ENCODE measurements at places on chromosomes 5 and 9. TPM values are rescaled to one million over a fixed set of nuclear protein-coding genes. Genes with fewer than 3 reads are reported as not detected.

DNA sequence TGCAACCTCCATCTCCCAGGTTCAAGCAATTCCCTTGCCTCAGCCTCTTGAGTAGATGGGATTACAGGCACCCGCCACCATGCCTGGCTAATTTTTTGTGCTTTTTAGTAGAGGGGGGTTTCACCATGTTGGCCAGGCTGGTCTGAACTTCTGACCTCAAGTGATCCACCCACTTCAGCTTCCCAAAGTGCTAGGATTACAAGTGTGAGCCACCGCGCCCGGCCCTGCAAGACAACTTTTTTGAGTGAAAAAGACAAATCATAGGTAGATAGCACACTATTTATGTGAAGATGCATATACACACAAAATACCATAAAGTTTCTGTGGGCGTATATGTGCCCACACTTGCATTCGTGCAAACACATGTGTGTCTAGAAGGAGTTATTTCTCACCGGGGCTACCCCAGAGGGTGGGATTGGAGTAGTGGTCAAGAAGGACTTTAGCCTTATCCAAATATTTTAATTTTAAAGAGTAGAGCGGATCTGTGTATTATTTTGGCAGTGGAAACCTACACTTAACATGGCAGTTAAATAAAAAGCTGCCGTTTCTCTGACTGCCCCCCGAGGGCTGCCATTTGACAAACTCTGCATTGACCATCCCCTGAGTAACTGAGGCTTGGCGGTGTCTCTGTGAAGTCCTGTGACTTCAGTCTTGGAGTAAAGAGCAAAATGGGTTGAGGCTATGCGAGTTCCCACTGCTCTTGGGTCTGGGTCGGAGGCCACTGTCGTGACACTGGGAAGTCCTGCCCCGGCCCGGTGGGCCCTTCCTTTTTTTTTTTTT is 93.4 kb upstream of the PTCH1 start:
- no peak overlapping the region for H3K4me3 ChIP-seq
- no peaks in the 10 kb centered on the region for H3K36me3 ChIP-seq
- no peak overlapping the region for H3K27ac ChIP-seq

DNA sequence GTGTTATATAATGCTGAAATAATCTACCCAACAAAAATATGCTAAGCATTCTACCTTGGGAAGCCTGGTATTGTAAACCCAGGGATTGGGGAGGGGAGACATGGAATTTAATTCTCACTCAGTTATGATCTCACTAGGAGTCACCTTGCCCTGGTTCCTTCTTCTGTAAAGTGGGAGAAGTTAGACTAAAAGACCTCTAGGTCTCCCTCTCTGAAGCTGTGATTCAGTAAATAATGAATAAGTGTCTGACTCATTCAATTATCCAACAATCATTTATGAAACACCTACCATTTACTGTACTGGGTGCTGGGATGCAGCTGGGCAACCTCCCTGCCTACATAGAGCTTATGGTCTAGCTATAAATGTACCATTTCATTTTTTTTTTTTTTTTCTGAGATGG is 20.2 kb upstream of the SPARC start:
- no peak overlapping the region for H3K4me3 ChIP-seq
- H3K4me1 ChIP-seq: no peaks in the 10 kb centered on the region
- H3K36me3 ChIP-seq: no peaks in the 10 kb centered on the region

- H3K4me3 ChIP-seq: no peak overlapping the region
- no peaks in the 10 kb centered on the region for H3K36me3 ChIP-seq
- H3K4me1 ChIP-seq: no peaks in the 10 kb centered on the region
- H3K27me3 ChIP-seq: no peaks in the 10 kb centered on the region
- no peak overlapping the region for H3K27ac ChIP-seq
These were observed 244.4 kb downstream of the CWC27 start for GRCh38 chr5:65013166-65013565.

DNA sequence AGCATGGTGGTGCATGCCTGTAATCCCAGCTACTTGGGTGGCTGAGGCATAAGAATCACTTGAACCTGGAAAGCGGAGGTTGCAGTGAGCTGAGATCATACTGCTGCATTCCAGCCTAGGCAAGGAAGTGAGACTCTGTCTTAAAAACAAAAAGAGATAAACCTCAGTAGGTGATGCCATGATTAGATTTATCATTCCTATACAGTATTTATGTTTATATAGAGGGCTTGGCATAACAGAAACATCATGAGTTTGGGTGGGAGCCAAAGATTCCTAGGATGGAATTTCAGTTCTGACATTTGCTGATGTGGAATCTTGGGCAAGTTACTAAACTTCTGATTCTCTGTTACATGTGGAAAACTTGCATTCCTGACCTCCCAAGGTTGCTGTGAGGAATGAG is 22.3 kb downstream of the RFK start:
- no peaks in the 10 kb centered on the region for H3K27me3 ChIP-seq
- no peak for DNase-seq
- H3K27ac ChIP-seq: no peak overlapping the region
- H3K4me3 ChIP-seq: no peak overlapping the region
- no peaks in the 10 kb centered on the region for H3K4me1 ChIP-seq

DNA sequence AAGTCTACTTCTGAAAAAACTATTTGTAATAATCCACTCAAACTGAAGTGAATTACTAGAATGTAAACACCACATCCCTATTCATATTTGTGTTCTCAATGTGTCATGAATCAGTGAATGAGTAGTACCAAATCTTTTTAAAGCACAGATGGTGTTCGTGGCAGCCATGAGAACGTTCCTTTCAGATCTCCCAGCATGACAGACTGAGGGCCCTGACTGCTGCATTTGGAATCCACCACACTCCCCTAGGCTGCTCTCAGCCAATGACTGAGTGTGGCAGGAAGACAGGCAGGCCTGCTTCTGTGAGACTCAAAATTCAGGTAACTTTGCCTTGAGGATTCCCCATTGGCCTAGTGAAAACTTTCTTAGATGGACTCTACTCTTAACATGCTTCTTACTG is 10.9 kb upstream of the JMY start:
- no peak overlapping the region for H3K27ac ChIP-seq
- H3K27me3 ChIP-seq: no peaks in the 10 kb centered on the region
- no peak overlapping the region for H3K4me3 ChIP-seq
- no peaks in the 10 kb centered on the region for H3K4me1 ChIP-seq
- DNase-seq: no peak

- DNase-seq: no peak
- H3K27me3 ChIP-seq: no peaks in the 10 kb centered on the region
- no peak overlapping the region for H3K4me3 ChIP-seq
- H3K27ac ChIP-seq: no peak overlapping the region
- no peaks in the 10 kb centered on the region for H3K36me3 ChIP-seq
These were observed 127.4 kb downstream of the PTTG1 start for GRCh38 chr5:160548949-160549645.

DNA sequence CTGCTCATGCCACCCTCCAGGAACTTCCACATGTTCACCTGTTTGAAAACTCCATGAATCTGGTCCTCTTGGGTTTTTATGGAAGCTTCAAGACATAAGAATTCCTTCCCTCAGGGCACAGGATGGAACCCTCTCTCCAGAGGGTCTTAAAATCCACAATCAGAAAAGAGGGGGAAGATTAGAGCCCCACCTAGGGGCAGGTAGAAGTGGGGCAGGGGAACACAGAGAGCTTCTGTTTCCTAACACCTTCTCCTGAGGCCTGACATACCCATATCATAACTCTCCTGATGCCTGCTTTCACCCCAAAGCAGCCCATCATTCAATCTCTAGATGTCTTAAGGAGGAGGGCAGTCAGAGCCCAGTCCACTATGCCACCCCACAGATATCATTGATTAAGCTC is 1087.7 kb upstream of the ARRDC3 start:
- no peak for DNase-seq
- H3K27ac ChIP-seq: no peak overlapping the region
- no peaks in the 10 kb centered on the region for H3K36me3 ChIP-seq
- H3K4me1 ChIP-seq: no peaks in the 10 kb centered on the region
- no peak overlapping the region for H3K4me3 ChIP-seq

- no peak for DNase-seq
- no peak overlapping the region for H3K27ac ChIP-seq
- no peaks in the 10 kb centered on the region for H3K27me3 ChIP-seq
- no peak overlapping the region for H3K4me3 ChIP-seq
- no peaks in the 10 kb centered on the region for H3K36me3 ChIP-seq
These were observed 8.4 kb upstream of the KIF12 start for GRCh38 chr9:114107286-114108001.

- no peak for DNase-seq
- H3K27ac ChIP-seq: no peak overlapping the region
- H3K36me3 ChIP-seq: no peaks in the 10 kb centered on the region
- H3K27me3 ChIP-seq: no peaks in the 10 kb centered on the region
These were observed 238.3 kb upstream of the EDIL3 start for GRCh38 chr5:84623019-84623418.

DNA sequence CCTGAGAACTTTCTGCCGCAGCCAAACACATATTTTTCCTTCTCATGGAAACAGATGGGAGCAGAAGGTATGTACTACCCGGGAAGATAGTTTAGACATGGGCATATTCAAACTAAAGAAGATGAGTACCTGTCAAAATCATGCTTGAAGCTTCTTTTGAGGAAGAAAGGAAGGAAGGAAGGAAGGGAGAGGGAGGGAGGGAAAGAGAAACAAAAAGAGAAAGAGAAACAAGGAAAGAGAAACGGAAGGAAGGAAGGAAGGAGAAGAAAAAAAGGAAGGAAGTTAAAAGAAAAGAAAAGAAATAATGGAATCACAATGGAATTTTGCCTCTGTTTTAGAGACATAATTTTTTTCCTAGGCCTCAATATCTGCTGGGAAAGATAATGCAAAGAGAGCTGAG is 34.6 kb downstream of the EPB41L4A start:
- no peak for DNase-seq
- H3K27ac ChIP-seq: no peak overlapping the region
- no peaks in the 10 kb centered on the region for H3K36me3 ChIP-seq
- no peaks in the 10 kb centered on the region for H3K4me1 ChIP-seq
- no peaks in the 10 kb centered on the region for H3K27me3 ChIP-seq

DNA sequence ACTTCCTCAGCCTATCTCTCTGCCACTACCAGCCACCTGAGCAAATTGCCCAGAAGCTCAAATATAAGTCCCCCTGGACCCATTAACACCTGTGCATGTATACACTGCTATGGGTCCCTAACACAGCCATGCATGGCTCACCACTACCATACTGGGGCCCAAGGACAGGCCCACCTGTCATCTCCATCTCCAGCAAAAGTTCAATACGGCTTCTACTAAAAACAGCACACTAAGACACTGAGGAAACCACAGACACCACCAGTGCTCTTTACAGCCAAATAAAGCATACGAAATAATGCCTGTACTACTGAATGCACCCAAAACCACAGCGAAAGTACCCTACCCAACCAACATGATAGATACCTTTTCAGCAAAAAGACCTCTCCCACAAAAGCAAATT is 85.6 kb upstream of the GHR start:
- no peaks in the 10 kb centered on the region for H3K36me3 ChIP-seq
- no peaks in the 10 kb centered on the region for H3K4me1 ChIP-seq
- no peak overlapping the region for H3K27ac ChIP-seq

- H3K27me3 ChIP-seq: no peaks in the 10 kb centered on the region
- no peak for DNase-seq
- no peak overlapping the region for H3K4me3 ChIP-seq
These were observed 167.9 kb downstream of the HTR1A start for GRCh38 chr5:63794296-63794695.

- H3K36me3 ChIP-seq: no peaks in the 10 kb centered on the region
- H3K27me3 ChIP-seq: no peaks in the 10 kb centered on the region
- DNase-seq: no peak
- no peak overlapping the region for H3K4me3 ChIP-seq
- H3K27ac ChIP-seq: no peak overlapping the region
These were observed 69.1 kb downstream of the ABCA1 start for GRCh38 chr9:104858846-104859245.

DNA sequence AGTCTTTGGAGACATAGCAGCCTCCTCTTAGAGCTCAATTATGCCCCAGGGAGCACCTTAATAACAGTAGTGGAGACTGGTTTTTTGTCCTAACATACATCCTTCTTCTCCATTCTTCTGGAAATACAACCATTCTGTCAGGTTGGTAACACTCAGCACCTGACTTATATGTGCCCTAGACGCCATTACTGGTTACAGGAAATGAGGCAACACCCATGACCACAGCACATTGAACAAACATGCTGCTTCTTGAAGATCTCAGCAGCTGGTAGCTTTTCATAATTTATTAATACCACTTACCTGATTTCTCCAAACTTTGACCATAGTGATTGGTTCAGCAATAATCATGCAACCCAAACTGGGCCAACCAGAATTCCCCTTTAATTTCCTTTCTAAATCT is 25.1 kb upstream of the TRPM3 start:
- no peaks in the 10 kb centered on the region for H3K4me1 ChIP-seq
- H3K4me3 ChIP-seq: no peak overlapping the region
- no peak for DNase-seq
- no peaks in the 10 kb centered on the region for H3K36me3 ChIP-seq
- no peak overlapping the region for H3K27ac ChIP-seq
- no peaks in the 10 kb centered on the region for H3K27me3 ChIP-seq

Gene GFI1B
- total RNA-seq: not detected

Gene SPINK6
- not detected for total RNA-seq

Gene SLC6A7
- 12.3 TPM for total RNA-seq

Gene ANKRD34B
- total RNA-seq: not detected

Gene CAMK4
- total RNA-seq: 5.2 TPM

Gene ANKRD55
- total RNA-seq: 8.3 TPM

Gene LRRC70
- total RNA-seq: 1.9 TPM

Gene ICE1
- total RNA-seq: 55.3 TPM

Gene MUSK
- total RNA-seq: 28.1 TPM

Gene OTP
- not detected for total RNA-seq

Gene CCL21
- 66.0 TPM for total RNA-seq

Gene TMEM252
- total RNA-seq: 47.3 TPM

Gene DNM1
- total RNA-seq: 54.6 TPM
